ENCODE measurements at places on chromosomes 2 and 18.

DNA sequence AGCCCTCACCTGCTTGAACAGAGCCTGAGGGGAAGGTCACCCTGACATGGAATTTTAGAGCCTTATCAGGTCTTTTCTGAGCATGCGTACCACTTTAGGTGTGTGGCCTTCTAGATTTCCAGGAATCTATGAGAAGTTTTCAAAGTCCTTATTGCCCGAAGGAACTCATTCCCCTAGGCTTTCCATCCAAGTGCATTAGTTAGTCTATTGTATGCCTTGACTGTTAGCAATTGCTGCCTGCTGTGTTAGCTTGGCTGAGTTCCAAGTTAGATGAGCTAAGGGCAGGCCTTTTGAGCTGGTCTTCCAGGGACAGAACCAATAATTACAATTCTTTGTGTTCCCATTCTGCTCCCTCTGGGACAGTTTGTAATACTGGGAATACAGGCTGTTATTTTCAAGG, 30.8 kb upstream of the PUM2 start:
- DNase-seq = no peak

- no peak for DNase-seq
Measured at GRCh38 chr2:109476641-109477441, 136.9 kb downstream of the SEPTIN10 start.

DNA sequence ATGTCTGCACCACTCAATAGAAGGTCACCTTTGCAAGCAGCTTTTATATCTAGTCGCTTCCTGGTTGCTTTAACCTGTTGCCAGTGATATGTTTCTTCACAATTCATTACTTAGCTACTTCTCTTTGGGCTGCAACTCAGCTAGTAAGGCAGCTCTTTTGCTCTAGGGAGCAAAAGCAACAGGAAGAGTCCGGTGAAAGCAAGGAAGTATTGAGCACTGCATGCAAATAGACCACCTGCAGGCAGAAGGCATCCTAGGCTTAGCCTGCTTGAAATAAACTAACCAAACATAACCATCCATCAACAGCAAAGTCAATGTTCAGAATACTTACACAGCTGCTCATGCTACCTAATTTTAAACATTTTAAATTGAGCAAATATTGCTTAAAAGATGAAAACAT, 529.2 kb upstream of the LINC00305 start:
- DNase-seq = no peak

- DNase-seq = no peak
Measured at GRCh38 chr2:198411936-198412335, 607.5 kb downstream of the PLCL1 start.

- DNase-seq = no peak
Measured at GRCh38 chr2:106063181-106063580, 130.9 kb downstream of the UXS1 start.

DNA sequence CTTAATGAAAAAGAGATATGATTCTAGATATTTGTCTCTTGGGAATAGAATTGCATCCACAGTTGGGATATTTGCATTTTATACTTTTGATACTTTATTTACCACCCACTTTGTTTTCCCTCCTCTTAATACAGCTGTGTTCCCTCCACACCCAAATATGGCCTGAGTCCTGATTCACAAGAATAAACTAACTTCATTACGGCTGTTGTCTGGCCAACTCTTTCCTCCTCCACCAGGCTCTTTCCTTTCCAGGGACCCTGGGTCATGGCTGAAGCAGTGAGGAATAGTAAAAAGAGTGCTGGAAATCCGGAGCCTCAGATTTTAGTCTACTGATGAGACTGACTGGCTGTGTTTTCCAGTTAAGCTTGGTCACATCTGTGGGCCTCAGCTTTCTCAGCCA, 48.4 kb upstream of the STAM2 start:
- DNase-seq = no peak

GRCh38 chr2:223972656-223973102, 15.4 kb downstream of the MRPL44 start:
- no peak for DNase-seq

DNA sequence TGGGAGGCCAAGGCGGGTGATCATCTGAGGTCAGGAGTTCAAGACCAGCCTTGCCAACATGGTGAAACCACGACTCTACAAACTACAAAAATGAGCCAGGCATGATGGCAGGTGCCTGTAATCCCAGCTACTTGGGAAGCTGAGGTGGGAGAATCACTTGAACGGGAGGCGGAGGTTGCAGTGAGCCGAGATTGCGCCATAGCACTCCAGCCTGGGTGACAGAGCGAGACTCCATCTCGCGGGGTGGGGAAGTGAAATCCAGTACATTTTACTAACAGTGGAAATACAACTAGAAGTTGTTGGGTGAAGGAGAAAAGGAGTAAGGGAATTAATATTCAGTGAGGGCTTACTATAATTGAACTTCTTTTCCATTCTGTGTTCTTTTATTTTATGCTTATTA, 13.2 kb upstream of the ENOSF1 start:
- DNase-seq = no peak

DNA sequence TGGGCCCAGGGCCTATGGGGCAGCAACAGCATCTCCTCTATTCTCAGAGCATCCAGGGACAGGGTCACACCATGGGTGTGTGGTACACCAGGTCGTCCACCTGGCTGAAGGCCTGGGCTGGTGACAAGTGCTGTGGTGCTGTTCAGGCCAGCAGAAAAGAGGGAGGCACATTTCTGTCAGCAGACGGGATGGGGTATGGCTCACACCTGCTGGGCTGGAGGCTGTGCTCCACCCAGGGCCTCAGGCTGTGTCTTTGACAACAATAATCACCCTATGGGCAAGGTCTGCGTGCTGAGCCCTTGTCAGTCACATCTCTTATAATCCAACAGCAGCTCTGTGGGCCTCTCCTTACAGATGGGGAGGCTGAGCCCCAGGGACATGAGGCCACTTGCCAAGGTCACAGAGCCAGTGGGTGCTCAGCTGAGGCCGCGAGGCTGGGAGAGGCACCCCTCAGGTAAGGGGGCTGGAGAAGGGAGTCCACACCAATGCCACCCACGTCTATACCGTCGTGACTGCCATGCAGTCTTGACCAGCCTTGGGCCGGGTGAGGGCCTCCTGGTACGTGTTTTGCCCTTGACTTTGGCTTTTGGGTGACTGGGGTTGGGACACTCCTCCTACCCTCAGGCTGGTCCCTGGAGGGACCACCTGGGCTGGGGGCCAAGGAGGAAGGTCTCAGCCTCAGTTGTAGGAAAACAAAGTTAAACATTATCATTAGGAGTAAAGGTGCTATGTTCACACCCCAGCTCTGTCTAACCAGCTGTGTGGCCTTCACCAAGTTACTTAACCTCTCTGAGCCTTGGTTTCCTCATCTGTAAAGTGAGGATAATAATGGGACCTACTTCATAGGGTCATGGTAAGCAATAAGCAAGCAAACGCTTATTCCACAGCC, 5.6 kb upstream of the HS6ST1 start:
- DNase-seq = no peak

All from cortex of kidney (tissue), 1 donor.